Spinal cord (tissue), 10 donors: ENCODE measurements at places on chromosomes 11 and 22. TPM values are rescaled to one million over a fixed set of nuclear protein-coding genes. Genes with fewer than 3 reads are reported as not detected.
A peak's percentile ranks its signal among the peaks of the same experiment; 100 is the strongest.

DNA sequence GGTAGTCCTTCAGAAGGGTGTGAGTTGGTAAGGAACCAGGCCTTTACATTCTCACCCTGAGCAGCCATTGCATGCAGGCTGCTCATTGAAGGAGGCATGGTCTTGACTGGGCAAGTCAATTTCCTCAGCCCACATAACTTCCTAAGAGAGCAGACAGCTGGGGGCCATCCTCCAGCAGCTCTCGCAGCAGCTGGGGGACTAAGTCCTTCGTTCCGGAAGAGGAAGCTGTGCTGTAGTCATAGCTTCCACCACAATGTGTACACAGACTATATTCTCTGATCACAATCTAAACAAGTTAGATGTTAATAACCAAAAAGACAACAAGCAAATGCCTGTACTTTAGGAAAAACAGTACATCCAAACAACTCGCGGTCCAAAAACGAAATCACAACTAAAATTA is 30.1 kb upstream of the MPPED1 start:
- no peak for DNase-seq
- H3K4me1 ChIP-seq = peaks cover 14% of the 10 kb centered on the region
- no peaks in the 10 kb centered on the region for H3K36me3 ChIP-seq

DNA sequence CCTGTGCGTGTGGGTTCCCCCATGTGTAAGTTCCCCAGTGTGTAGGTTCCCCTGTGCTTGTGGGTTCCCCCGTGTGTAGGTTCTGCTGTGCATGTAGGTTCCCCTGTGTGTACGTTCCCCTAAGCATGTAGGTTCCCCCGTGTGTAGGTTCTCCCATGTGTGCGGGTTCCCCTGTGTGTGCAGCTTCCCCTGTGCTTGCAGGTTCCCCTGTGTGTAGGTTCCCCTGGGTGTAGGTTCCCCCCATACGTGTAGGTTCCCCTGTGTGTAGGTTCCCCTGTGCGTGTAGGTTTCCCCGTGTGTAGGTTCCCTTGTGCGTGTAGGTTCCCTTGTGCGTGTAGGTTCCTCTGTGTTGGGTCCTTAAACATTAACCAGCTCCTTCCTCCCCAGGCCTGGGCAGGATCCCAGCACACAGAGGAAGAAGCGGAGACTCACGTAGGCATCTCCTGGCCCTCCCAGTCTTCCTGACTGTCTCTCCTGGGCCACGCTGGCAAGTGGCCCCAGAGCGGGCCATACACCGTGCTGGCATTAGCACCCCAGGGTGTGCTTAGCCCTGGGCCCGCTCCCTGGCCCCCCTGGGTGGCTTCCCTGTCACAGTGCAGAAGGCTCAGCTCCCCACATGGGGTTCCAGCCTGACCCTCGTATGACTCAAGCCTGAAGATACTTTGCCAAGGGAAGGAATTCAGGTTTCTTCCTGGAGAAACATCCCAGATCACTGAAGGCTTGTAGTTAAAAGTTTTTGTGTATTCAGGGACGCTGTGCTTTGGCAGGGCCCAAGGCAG is 2.8 kb upstream of the GRAMD4 start:
- H3K4me3 ChIP-seq = no peak overlapping the region
- peaks cover 81% of the 10 kb centered on the region for H3K4me1 ChIP-seq
- H3K36me3 ChIP-seq = peaks cover 21% of the 10 kb centered on the region
- no peaks in the 10 kb centered on the region for H3K27me3 ChIP-seq

THY1 gene
- 70.0 TPM for total RNA-seq

- peaks cover 78% of the 10 kb centered on the region for H3K27me3 ChIP-seq
- H3K36me3 ChIP-seq = no peaks in the 10 kb centered on the region
- H3K4me1 ChIP-seq = peaks cover 32% of the 10 kb centered on the region
- peak; percentile 63 for DNase-seq
These were observed 2.5 kb upstream of the CALCA start for GRCh38 chr11:14974515-14975251.

DNA sequence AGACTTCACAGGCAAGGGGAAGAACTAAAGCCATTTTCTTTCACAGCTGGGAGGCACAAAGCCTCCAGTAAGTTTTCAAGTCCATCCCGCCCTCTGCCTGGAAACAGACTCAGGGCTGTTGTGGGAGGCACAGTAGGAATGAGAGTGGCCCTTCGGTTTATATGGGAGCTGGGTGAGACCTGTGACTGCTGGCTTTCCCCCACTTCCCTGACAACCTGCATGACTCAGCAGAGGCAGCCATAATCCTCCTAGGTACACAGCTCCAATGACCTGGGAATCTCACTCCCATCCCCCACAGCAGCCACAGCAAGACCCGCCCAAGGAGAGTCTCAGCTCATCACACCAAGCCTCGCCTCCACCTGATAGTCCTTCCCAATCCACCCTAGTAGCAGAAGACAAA is 12.1 kb upstream of the TMEM45B start:
- no peaks in the 10 kb centered on the region for H3K4me1 ChIP-seq
- no peaks in the 10 kb centered on the region for H3K36me3 ChIP-seq
